ENCODE measurements at places on chromosomes 3 and 15.

GRCh38 chr15:23787346-23788105 is 100.4 kb upstream of the NDN start:
- no peak for DNase-seq

DNA sequence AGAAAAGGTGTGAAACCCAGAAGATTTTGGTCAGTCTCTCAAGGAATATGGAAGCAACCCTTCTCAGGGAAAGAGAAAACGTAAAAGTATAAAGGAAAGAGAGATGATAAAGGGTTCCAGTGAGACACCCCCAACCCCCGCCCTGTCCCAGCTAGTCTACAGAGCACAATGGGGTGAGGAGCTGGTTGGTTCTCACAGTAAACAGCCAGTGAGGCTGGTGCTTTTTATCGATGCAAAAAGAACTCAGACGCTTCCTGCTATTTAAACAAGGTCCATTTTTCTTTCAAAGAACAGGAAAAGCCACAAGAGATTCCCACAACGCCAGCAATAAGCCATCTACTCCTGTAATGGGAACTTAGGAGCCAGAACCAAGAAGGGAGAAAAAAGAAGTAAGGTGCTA is 65.9 kb downstream of the CHAC1 start:
- no peak for DNase-seq

GRCh38 chr15:42160136-42160535 is 3.7 kb upstream of the PLA2G4F start:
- peak; percentile 41 for DNase-seq

DNA sequence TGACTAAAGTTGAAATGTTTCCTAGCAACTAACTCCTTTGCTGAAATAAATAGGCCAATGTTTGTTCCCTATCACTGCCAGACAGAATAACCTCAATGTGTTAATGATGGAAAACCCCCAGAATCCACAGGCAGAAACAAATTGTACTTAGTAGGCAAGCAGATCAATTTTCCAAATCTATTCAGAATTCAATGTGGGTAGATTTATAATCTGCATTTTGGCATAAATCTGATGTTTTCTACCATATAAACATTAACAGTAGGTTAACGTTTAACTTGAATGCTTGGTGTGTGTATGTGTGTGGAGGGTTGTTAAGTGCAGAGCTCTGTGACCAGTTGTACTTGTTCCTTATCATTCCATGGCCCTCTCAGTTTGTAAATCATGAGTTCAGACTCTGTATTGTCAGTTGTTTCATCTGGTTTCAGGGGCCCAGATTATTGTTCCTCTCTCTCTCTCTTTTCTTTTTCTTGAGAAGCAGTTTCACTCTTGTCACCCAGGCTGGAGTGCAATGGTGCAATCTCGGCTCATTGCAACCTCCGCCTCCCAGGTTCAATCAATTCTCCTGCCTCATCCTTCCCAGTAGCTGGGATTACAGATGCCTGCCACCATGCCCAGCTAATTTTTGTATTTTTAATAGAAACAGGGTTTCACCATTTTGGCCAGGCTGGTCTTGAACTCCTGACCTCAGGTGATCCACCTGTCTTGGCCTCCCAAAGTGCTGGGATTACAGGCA is 32.8 kb downstream of the PLSCR1 start:
- DNase-seq = no peak

GRCh38 chr15:35019404-35020327 is 31.6 kb upstream of the ZNF770 start:
- no peak for DNase-seq

DNA sequence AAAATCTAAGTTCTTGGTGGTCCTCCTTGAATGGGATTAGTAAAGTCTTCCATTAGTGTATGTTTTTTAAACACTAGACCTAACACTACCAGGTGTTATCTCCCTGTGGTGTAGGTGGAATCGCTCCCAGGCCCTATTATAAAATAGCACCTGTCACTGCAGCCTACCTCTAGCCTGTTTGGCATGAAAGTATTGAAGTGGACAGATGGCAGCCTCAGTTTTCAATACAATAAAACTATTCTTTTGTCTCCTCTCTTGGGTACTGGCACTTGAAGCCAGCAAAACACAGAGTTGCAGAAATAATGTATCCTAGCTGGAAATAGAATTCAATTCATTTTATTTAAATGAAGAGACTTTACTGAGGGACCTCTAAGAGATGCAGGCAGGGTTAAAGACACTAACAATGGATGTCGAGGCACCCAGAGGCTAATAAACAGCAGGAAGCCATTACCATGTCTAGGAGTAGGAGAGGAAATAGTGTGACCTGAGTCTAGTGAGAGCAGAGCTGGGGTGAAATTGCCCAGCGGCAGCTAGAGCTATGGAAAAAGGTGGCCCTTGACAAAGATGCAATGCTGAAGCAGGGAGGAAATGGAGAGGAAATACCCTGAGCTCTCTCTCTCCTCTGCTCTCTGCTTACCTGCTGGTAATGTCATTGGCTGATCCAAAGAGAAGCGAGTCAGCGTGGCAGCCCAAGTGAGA is 49.1 kb upstream of the TMEM158 start:
- no peak for DNase-seq

DNA sequence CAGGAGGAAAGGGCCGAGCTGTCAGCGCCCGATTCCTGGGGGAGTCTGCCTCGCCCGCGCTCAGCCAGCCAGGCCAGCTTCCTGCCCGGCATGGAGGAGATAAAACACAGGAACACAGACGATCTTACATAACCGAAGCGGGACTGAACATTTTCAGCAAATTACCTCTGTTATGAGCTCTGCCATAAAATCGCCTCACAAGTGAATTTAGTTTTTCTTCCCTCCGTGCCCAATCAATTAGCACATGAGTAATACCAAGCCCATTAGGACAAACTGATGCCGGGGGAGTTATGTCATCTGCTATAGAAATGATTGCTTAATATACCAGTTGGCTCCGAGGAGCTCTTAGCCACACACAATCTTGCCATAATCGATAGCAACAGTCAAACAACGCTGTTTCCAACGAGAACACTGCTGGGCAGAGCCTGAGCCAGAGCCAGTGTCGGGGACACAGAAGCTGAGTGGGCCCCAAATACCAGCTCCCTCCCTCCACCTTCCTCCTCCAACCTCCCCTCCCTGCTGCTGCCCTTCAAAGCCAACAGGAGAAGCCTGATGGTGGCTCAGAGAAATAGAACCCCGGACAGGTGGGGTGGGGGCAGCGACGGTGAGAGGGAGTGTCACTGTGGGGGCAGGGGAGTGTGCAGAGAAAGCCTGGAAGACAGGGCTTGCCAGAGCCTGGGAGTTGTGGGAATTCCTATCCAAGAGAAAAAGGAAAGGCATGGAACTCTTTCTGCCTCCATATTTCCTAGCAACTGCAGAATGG is 279.4 kb upstream of the TLE3 start:
- no peak for DNase-seq

All from activated CD8-positive, alpha-beta memory T cell treated with anti-CD3 and anti-CD28 coated beads, Interleukin-2, amount 50 U/mL, for 48 hours (primary cell).